ENCODE measurements at places on chromosomes 3 and 15.

DNA sequence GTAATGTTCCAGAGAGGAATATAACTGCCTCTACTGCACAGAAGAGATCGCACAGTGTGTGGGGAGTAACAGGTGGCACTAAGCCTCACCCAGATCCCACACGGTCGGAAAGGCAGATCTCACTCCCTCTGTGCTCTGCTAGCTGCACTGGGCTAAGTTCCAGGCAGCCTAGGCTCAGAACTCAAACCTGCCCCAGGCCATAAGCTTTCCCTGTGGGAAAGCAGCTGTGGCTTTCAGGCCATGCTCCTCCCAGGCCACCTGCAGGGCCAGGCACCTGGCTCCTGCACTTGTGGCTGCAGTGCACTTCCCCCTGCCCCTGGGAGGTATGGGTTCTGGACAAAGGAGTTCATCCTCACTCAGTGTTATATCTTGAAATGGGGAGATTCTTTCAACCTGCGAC, 27.5 kb downstream of the PCCB start:
- no peak for DNase-seq

DNA sequence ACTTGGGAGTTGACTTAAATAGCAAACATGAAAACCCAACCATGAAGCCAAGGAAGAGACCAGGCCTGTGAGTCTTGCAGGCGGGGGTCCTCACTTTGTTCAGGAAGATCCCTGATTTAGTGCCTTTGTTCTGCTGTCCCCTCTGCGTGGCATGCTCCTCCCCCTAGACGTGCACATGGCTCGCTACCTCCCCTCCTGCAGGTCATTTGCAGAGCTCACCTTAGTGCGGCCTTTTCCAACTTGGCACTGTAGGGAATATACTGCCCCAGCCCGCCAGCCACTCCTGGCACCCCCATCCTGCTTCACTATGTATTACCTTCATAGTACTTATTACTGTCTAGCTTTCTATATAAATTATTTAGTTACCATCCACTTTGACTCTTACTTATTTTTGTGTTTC, 18.3 kb downstream of the GXYLT2 start:
- DNase-seq: no peak

- no peak for DNase-seq
Measured at GRCh38 chr3:129549006-129549800, 6.2 kb downstream of the H1-8 start.

DNA sequence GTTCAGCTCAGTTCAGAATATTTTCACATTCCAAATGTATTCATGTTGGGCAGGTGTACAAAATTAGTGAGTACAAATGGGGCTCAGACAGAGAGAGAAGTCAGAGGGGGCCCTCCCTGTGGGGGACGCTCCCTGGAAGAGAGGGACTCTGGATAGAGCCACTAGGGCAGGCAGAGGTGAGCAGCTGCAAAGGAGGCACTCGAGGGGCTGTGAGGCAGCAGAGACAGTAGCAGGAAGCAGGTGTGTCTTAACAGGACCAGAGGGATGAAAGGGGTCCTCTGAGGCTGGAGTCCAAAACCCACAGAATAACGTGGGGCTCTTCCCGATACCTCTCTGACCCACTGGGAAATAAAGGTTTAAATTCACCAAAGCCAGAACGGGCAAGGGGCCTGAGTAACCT, 127.1 kb downstream of the MEGF11 start:
- DNase-seq: no peak
